ENCODE measurements at places on chromosomes 7 and 10.

DNA sequence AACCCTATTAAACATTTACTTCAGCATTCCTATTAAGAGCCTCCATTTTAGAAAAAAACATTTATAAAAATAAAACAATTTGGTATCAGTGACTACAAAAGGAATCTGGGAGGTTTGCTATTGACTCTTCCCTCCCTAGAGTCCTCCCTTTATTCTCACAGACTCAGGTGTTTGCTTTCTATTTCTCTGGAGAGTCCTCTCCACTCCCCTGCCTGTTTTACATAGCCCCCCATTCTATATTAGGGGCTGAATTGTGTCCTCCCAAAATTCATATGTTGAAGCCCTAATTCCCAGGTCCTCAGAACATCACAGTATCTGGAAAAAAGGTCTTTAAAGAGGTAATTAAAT, 69.8 kb downstream of the COA1 start:
- no peak for DNase-seq

DNA sequence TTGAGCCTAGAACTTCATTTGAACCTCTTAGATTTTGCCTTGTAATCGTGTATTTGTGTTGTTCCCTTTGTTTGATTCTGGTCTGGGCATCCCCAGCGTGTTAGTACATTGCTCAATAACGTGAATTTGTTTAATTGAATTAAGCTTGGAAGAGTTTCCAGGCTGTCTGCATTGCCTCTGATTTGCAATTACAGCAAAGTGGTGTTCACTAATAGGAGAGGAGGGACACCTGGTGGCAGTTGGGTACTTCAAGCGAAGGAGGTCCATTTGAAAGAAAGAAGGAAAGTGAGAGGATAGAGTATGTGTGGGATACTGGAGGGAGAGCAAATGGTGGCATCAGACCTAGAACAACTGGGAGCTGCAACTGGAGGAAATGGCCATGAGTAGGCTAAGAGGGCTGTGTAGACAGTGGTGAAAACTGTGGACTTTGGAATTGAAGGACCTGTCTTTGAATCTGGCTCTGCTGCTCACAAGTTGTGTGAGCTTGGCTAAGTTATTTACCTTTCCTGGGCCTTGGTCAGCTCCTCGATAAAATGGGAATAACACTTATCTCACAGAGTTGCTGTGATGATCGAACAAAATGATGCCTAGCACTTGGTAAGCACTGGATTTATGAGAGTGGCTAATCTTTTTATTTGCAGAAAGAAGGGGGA, 15.1 kb downstream of the LSMEM1 start:
- DNase-seq, result peak; percentile 36

GRCh38 chr10:105559333-105560097, 918.4 kb downstream of the SORCS3 start:
- no peak for DNase-seq

DNA sequence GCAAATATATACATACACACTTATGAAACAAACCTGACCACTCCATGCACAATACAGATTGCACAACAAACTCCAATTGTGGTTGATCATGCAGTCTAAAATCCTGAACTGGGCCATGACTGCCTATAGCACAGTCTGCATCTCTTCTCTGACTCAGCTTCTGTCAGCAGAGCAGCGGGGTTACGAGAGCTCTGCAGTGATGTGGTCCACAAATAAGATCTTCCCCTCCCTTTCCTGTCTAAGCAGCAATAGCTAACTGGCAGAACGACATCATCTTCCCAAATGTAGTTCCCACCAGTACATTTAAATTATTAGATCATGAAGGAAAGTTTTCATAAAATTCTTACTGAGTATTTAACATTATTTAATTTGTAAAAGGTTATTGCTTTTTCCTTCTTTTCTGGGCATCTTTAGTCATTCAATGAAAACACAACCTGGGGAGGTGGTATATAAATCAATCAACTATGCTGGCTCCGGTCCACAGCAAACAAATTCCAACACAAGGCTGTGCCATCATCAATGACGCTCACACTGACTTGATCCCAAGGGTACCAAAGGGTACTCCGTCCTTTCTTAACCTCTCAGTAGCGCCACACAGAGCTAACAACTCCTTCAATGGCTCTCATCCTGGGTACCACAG, 17.1 kb downstream of the ARHGAP21 start:
- peak; percentile 4 for DNase-seq

DNA sequence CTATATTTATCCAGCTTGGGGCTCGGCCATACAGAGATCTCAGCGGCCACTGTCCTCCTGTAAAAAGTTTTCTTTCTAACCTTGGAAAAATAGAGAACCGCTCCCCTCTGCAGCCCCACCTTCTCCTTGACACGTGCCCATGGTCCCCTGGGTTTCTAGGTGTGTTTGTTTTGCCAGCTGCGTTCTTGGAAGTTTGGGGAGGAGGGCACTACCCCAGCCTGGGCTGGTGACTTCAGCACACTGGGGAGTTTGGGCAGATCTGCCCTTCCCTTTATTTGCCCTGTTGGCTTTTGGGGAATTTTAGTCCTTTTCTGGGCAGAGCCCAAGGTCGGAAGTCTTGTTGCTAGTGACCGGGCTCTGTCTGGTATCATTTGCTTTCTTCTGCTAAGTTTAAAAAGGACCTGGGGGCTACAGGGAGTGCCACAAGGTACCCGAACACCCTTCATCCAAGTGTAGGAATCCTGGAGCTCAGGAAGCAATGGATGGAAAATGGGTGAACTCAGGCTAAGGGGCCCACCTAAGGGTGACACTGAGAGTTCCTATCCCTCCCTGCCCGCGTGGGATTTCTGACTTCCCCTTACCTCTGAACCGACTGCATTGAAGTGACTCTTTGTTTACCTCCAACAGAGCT, 1.7 kb downstream of the ADAMTS14 start:
- DNase-seq, result no peak

DNA sequence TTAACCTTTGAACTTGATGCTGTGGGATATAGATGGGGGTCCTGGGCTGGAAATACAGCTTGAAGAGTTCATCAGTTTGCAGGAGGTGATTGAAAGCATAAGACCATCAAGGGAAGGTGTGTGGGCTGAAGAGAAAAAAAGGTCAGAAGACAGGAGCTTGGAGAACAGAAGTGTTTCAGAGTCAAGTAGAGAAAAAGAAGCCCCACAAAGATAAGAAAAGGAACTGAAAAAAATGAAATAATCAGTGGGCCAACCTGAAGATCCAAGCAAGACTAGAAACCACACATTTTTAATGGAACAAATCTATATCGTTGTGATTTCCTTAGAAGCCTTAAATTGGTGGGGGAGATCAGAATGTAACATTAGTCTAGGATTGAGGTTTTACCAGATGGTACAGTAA, 22.5 kb downstream of the ZEB1 start:
- no peak for DNase-seq

DNA sequence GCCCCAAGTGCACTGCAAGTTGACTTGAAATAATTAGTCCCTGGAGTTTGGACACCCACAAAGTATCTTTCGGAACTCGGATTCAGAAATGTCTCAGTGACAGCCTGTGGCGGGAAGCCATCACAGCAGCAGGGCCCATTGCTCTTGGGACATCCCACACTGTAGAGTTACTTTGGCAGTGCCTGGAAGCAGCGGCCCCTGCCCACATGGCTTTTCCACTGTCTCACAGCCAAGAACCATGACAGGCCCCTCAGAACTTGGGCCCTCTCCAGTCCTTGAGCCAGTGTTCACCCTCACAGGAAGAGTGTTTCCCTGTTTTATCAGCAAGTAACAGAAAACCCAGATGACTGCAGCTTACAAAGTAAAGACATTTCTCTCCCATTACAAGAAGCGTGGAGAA, 477.0 kb upstream of the GALNT17 start:
- DNase-seq, result no peak

Data from CD4-positive, alpha-beta T cell treated with Interferon alpha-2 for 1 hour (primary cell).